ENCODE measurements at places on chromosomes 2 and 18.

DNA sequence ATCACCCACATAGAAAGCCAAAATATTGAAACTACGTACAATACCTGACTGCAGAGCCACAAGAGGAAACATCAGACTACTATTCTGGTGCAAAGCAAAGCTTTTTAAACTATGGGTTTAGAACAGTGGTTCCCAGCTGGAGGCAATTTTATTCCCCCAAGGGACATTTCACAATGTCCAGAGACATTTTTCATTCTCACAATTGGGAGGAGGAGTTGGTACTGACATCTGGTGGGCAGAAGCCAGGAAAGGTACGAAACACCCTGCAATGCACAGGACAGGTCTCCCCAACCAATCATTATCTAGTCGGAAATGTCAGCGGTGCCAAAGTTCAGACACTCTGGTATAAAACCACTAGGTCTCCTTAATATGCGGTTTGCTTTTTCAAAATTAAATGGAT is 88.4 kb upstream of the ARL5A start:
- peak; percentile 34 for DNase-seq

DNA sequence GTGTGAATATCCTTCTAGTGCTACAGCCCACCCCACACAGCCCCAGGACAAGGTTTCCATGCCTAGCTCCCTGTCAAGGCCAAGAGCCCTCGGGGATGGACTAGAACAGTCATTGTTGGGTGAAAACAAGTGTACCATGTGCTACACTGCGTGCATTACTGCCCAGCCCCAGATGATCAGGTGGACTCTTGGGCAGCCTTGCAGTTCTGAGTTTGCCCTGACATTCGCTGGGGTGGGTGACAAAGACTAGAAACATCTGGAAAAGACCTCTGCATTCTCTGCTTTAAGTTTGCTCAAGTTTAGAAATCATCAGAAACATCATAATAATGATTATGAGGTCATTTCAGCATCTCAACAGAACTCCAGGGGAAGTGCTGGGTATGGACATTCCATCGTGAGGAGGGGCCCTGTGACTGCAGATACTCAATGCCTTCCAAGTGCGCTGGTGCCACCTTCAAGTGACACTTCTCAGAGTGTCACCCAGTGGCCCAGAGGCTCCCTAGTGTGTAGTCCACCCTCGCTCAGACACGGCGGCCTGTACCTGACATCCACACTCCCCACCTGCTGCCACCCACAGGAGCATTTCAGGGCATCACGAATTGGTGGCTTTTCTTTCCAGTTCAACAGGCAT is 5.3 kb upstream of the PXDN start:
- DNase-seq, result no peak

- DNase-seq, result no peak
Measured at GRCh38 chr2:62459672-62460071, 46.3 kb downstream of the TMEM17 start.

GRCh38 chr2:241882091-241882625 is 12.6 kb downstream of the RTP5 start:
- peak; percentile 12 for DNase-seq

DNA sequence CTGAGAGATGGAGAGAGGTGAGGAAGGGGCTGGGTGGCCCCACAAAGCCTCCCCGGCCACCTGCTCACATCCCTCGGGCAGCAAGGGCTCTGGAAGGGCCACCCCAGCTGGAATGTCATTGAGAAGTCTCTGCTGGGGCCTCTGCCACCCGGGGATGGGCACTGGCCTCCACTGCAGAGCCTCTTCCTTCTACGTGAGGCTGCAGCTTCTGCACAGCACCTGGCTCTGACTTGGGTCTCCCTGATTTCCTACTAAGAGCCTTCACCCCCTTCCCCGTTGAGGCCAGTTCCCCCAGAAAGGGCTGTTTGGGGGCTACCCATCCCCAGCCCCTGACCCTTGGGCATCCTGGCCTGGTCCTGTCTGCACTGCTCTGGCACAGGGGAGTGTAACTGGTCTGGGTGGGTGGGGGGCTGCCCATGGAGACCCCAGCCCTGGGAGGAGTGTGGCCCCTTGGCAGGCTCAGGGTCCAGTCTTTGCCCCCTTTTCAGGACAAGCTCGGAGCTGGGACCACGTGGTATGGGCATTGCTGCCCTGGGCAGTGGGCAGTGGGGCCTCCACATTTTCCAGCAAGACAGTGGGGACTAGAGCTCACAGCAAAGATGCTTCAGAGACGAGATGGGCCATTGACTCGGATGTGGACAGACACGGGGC is 5.6 kb downstream of the PDCD1 start:
- no peak for DNase-seq

DNA sequence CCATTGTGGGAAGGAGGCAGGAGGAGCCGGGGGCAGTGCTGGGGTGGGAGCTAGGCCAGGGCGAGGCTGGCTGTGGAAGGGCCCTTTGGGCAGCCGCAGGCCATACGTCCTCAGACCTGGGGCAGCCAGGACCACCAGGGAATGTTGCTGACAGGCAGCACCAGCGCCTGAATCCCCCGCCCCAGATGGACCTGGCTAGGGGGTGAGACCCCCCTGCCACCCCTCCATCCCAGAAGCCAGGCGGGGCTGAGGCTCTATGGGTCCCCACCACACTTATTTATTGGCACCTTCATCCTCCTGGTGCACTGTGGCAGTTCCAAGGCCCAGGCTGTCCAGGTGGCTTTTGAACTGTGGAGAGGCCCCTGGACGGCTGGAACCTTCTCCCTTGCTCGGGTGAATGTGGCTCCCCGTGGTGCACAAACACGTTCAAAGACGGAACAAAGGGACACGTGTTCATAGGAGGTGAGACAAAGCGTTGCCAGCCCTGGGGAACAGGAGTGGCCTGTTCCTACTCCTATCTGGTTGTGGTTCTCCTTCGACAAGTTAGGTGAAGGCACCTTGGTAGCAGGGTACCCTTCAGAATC is 35.1 kb downstream of the RAMP1 start:
- DNase-seq, result no peak

DNA sequence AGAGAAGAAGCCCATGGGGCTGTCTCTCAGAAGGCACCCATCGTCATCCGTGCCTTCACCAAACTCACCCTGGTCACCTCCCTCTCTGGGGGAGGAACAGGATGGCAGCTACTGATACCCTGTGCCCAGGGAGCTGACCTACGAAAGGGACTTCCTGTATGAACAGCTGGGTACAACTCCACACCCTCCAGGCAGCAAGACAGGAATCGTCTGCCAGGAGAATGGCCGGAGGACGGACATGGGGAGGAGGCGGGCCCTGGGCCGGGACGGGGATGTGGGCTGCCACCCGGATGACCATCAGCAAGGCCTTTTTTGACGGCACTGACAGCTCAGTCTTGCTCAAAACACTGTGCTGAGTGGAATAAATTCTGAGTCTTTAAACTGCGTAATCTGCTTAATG is 243.6 kb downstream of the HDAC4 start:
- no peak for DNase-seq

DNA sequence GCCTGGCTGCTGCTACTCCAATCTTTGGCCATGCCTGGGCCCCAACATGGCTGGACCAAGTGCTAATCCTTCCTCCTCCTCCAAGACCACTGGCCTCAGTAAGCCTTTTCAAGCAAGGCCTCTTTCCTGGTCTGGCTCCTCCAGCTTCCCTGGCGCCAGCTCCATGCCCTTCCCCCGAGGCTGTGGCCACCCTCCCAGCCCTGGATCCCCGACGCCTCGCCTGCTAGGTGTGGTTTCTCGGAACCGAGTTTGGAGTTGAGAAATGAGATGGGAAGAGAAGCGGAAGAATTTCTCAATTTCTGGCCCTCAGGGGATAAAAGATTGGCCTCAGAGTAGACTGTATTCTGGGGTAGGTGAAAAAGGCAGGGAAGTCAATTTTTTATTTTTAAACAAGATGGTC is 46.4 kb downstream of the ADCY3 start:
- DNase-seq, result peak; percentile 30

DNA sequence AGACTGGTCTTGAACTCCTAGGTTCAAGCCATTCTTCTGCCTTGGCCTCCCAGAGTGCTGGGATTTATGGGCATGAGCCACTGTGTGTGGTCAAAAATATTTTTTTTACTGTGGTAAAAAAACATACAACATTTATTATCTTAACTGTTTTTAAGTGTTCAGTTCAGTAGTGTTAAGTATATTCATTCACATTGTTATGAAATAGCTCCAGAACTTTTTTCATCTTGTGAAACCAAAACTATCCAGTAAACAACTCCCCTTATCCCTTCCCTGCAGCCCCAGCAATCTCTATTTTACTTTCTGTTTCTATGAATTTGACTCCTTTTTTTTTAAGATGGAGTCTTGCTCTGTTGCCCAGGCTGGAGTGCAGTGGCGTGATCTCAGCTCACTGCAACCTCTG is 9.3 kb downstream of the RMC1 start:
- DNase-seq, result no peak

- peak; percentile 50 for DNase-seq
Measured at GRCh38 chr2:226489775-226490541, 309.7 kb downstream of the IRS1 start.

DNA sequence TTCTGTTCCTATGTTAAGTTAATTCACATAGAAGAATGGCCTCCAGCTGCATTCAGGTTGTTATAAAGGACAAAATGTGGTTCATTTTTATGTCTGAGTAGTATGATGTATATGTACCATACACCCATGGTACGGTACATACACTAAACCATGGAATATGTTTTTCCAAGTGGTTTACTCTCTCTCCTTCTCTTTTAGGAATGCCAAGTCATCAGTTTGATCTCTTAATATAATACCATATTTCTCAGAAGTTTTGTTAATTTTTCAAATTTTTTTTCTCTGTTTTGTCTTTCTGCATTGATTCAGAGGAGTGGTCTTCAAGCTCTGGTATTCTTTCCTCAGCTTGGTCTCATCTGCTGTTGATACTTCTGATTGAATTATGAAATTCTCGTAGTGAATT is 230.9 kb downstream of the DSEL start:
- no peak for DNase-seq

DNA sequence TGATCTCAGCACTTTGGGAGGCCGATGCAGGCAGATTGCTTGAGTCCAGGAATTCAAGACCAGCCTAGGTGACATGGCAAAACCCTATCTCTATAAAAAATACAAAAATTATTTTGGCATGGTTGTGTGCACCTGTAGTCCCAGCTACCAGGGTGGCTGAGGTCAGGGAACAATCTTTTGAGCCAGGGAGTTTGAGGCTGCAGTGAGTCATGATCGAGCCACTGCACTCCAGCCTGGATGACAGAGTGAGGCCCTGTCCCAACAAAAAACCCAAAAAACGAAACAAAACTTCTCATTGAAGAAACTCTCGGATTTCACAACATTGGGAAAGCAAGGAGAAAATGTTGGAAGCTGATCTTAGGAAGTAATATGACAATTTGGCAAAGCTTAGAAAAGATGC is 317.3 kb upstream of the MGAT5 start:
- DNase-seq, result no peak

- DNase-seq, result no peak
Measured at GRCh38 chr2:220134756-220135534, 507.5 kb downstream of the SLC4A3 start.

GRCh38 chr18:63339920-63340484 is 20.4 kb upstream of the BCL2 start:
- peak; percentile 42 for DNase-seq

GRCh38 chr18:72762515-72763122 is 105.2 kb downstream of the NETO1 start:
- DNase-seq, result peak; percentile 57

DNA sequence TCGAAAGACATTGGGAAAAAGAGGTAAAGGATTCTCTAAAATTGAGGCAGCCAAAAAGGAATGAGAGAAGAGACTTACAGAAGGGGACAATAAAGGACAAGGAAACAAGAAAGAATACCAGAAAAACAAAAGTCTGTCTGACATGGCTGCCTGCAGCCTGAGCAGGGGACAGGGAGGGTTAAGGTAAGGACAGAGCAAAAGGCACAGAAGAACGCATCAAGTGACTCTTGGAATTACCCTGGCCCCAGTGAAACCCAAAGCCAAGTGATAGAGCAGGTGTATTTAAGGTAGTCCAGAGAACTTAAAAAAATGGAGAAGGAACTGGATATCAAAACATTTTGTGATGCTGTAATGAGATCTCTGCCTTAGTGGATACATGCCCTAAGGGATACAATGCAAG is 47.1 kb upstream of the XIRP2 start:
- DNase-seq, result no peak

- no peak for DNase-seq
Measured at GRCh38 chr18:48123324-48123723, 192.9 kb upstream of the SMAD2 start.

DNA sequence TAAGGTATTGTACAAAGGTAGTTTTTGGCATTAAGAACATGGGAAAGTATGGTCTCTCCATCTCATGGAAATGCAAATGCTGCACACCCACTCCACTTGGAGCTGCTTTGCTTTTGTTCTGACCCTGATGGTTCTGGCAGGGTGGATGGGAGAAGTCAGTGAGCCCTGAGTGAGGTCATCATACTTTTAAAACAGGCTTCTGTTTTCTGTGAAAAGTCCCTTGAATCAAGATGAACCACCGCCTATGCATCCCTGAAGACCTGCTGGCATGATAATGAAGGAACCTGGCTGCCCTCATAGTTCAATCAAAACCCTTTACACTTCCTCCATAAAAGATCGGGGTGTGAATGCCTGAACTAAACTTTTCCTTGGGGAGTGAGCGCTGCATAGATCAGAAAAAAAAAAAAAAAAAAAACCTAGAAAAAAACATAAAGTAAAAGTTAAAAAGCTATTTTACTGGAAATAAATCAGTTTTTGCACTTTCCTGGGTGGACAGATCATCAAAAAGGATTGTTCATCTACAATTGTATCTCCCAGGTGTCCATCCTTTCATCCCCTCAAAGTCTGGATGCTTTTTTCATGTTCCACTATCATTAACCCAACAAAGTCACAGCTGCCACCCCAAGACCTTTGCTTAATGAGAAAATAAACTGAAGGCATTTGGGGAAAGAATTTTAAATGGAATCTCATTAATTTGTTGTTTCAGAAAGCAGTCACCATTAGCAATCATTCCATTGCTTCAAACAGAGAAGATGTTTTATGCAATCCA is 728.1 kb upstream of the DDX18 start:
- DNase-seq, result no peak

DNA sequence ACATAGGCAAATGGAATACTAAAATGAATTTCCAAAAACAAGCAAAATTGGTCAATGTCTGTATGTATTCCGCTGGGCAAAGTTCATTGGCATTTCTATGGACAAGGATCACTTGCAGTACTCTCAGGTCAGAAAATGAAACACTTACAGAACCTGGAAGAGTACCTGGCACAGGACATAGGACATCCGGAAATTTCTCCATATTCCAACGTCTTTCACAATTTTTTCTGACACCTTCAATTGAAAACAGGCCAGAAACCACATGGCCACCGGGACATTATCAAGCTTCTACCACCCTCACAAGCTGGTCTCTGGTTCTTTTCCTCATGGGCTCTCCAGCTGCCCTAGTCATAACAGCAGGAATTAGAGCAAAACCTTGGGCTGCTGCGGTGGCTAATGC is 96.9 kb upstream of the MSH6 start:
- no peak for DNase-seq
